ENCODE measurements at places on chromosomes 4 and X. TPM values are rescaled to one million over a fixed set of nuclear protein-coding genes. Genes with fewer than 3 reads are reported as not detected.

- peak overlapping the region; percentile 14 for H3K27ac ChIP-seq
- H3K4me1 ChIP-seq: peaks cover 16% of the 10 kb centered on the region
Measured at GRCh38 chr4:89835413-89835812, 1.5 kb downstream of the SNCA start.

DNA sequence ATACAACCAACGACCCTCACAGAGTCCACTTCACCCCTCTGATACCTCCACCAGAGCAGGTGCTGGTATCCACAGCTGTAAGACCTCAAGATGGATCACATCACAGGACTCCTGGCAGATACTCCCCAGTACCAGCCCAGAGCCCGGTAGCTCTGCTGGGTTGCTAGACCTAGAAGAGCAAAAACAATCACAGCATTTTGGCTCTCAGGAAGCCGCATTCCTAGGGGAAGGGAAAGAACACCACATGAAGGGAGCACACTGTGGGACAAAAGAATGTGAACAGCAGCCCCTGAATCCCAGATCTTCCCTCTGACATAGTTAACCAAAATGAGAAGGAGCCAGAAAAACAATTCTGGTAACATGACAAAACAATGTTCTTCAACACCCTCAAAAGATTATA lies 303.1 kb upstream of the GRIA3 start:
- no peak overlapping the region for H3K27ac ChIP-seq
- H3K27me3 ChIP-seq: peaks cover 1% of the 10 kb centered on the region
- no peak overlapping the region for H3K4me3 ChIP-seq
- H3K4me1 ChIP-seq: no peaks in the 10 kb centered on the region
- DNase-seq: no peak
- no peaks in the 10 kb centered on the region for H3K36me3 ChIP-seq

- no peaks in the 10 kb centered on the region for H3K4me1 ChIP-seq
- H3K4me3 ChIP-seq: no peak overlapping the region
- DNase-seq: no peak
- H3K36me3 ChIP-seq: peaks cover 2% of the 10 kb centered on the region
Measured at GRCh38 chrX:9573282-9574106, 108.6 kb downstream of the TBL1X start.

- H3K27me3 ChIP-seq: no peaks in the 10 kb centered on the region
- H3K4me3 ChIP-seq: no peak overlapping the region
- no peak overlapping the region for H3K27ac ChIP-seq
- H3K36me3 ChIP-seq: no peaks in the 10 kb centered on the region
- no peak for DNase-seq
- no peaks in the 10 kb centered on the region for H3K4me1 ChIP-seq
Measured at GRCh38 chr4:173317004-173317403, 17.2 kb downstream of the HMGB2 start.

GRCh38 chrX:103823591-103823990 lies 8.5 kb downstream of the RAB9B start:
- H3K4me3 ChIP-seq: no peak overlapping the region
- DNase-seq: no peak
- H3K27me3 ChIP-seq: no peaks in the 10 kb centered on the region
- peaks cover 12% of the 10 kb centered on the region for H3K4me1 ChIP-seq

The TEX13D gene
- not detected for total RNA-seq

The CXCL5 gene
- total RNA-seq: 0.22 TPM

GRCh38 chr4:17687237-17687857 lies 72.9 kb downstream of the MED28 start:
- DNase-seq: no peak
- H3K36me3 ChIP-seq: no peaks in the 10 kb centered on the region
- no peaks in the 10 kb centered on the region for H3K27me3 ChIP-seq
- no peak overlapping the region for H3K4me3 ChIP-seq
- H3K4me1 ChIP-seq: no peaks in the 10 kb centered on the region
- no peak overlapping the region for H3K27ac ChIP-seq

GRCh38 chr4:110289601-110290100 lies 91.2 kb upstream of the ELOVL6 start:
- H3K4me3 ChIP-seq: no peak overlapping the region
- peaks cover 8% of the 10 kb centered on the region for H3K4me1 ChIP-seq
- no peak for DNase-seq

The FAM9B gene
- total RNA-seq: not detected

Data from chondrocyte (in vitro differentiated cells).